Effector memory CD4-positive, alpha-beta T cell (primary cell): ENCODE measurements at places on chromosomes 6 and 20.

DNA sequence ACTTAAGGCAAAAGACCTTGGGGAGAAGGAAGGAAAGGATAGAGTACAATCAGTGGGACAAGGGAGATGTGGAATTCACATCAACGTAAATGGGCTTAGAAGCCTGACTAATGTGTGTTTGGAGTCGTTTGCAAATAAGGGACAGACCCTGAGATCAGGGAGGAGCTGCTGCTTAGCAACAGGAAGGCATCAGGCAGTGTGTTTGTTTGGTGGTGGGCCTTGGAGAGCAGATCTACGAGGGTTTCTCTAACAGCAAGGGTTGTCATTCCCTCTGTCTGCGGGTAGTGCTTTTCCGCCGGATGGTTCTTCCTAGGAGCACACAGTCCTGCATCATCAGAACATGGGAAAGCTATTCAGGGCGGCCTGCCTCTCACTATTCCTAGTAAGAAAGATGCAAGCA is 40.4 kb downstream of the C6orf118 start:
- no peak for DNase-seq
- no peaks in the 10 kb centered on the region for H3K27me3 ChIP-seq
- H3K27ac ChIP-seq: no peak overlapping the region
- H3K36me3 ChIP-seq: no peaks in the 10 kb centered on the region

- no peak for DNase-seq
- no peaks in the 10 kb centered on the region for H3K36me3 ChIP-seq
- no peak overlapping the region for H3K4me3 ChIP-seq
- H3K27ac ChIP-seq: no peak overlapping the region
- H3K4me1 ChIP-seq: no peaks in the 10 kb centered on the region
- H3K27me3 ChIP-seq: no peaks in the 10 kb centered on the region
Observed at GRCh38 chr6:154474648-154475428, 35.6 kb downstream of the CNKSR3 start.

GRCh38 chr20:58407201-58407873 is 18.3 kb downstream of the VAPB start:
- DNase-seq: no peak
- no peaks in the 10 kb centered on the region for H3K36me3 ChIP-seq
- peaks cover 11% of the 10 kb centered on the region for H3K4me1 ChIP-seq
- no peak overlapping the region for H3K4me3 ChIP-seq

- H3K4me1 ChIP-seq: no peaks in the 10 kb centered on the region
- no peak for DNase-seq
- H3K4me3 ChIP-seq: no peak overlapping the region
- no peak overlapping the region for H3K27ac ChIP-seq
- H3K36me3 ChIP-seq: no peaks in the 10 kb centered on the region
- H3K27me3 ChIP-seq: no peaks in the 10 kb centered on the region
Observed at GRCh38 chr6:95230071-95230740, 347.1 kb upstream of the MANEA start.

GRCh38 chr6:147016440-147016839 is 187.8 kb upstream of the STXBP5 start:
- no peaks in the 10 kb centered on the region for H3K4me1 ChIP-seq
- H3K36me3 ChIP-seq: no peaks in the 10 kb centered on the region
- H3K27ac ChIP-seq: no peak overlapping the region
- no peak for DNase-seq
- no peaks in the 10 kb centered on the region for H3K27me3 ChIP-seq

DNA sequence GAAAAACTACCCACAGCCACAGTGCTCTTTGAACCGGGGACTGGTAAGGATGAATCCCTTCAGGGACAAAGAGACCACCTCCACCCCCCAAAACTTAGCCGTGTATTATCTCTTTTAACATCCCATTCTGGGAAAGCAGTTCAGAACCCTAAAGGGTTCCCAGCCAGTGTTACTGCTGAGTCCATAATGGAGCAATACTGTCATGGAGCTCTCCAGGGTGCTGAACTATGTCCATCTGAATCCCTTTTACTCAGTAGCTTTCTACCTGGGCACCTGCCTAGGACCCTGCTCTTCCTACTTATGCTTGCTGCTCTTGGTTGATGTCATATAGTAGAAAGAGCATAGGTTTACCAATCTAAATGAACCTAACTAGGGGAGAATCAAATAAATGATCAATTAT is 22.3 kb upstream of the SAYSD1 start:
- no peaks in the 10 kb centered on the region for H3K4me1 ChIP-seq
- H3K36me3 ChIP-seq: no peaks in the 10 kb centered on the region
- H3K4me3 ChIP-seq: no peak overlapping the region
- H3K27ac ChIP-seq: no peak overlapping the region
